ENCODE measurements at places on chromosomes 7 and 10.

DNA sequence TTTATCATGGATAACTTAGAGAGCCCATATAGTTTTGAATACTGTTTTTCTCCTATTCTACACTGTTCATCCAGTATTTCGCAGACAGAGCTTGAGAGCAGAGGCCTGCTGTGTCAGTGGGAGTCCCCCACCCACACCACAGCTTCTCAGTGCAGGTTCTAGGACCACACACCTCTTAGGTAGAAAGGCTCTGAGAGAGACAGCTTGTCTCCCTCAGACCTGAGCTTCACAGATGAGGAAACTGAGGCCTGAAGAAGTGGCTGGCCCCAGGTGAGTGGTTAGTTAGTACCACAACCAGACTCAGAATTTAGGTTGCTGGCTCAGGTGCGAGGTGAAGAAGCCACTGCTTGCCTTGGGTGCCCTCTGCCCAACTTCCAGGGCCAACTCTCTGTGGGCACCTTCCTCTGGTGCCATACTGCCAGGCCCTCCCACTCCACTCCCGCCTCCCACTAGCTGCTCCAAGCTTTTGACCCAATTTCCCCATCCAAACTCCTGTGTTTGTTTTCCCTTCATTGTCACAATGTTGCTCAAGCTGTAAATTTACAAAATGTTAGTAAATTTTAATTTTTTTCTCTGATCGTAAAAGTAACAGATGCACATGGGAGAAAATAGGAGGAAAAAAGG is 7.6 kb upstream of the HILPDA start:
- DNase-seq, result no peak

- DNase-seq, result no peak
Observed at GRCh38 chr7:11951909-11952308, 119.9 kb upstream of the THSD7A start.

DNA sequence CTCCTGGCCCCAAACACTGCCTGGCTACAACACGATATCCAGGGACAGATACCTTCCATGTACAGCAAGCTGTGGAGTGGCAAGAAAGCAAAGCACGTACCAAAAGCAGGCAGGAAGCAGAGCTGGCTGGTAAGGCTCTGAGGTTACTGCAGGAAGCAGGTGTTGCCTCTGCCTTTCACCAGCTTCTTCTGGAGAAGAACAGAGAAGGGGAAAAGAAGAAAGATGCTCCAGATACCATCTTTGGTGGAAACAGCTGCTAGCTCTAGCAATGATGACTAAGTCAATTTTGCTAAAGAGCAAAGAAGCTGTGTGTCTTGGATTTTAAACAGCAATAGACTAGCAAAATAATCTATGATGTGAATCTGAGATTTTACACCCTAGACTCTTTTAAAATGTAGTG is 34.9 kb upstream of the PRSS1 start:
- DNase-seq, result no peak

DNA sequence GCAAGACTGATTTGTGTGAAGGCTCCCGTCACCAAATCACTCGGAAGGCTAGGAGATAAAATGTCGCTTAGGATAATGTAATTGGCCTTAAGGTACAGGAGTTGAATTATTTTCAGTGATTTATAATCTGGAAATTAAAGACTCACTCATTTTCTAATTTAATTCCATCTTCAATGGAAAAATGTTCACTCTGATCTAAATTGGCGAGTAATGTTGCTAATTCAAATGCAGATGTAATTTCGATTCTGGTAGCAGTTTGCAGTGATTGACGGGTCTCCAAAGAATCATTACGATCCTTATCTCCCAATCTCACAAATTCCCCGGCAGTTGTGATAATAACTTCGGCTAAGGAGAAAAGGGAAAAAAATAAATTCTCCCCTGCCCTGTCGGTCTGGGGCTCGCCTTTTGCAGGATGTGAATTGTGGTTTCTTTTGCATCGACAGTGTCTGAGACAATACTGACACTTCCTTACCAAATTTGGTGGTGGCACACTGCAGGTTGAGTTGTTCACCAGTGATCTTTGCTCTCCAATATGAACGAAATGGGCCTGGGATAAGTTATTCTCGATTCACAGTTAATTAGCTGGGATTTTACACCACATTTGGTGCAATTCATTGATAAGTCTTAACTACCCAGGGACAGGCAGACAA is 215.1 kb upstream of the GPR26 start:
- DNase-seq, result no peak

- DNase-seq, result no peak
Observed at GRCh38 chr7:2386964-2387669, 16.3 kb upstream of the CHST12 start.

GRCh38 chr7:151761231-151761630 is 115.7 kb downstream of the PRKAG2 start:
- no peak for DNase-seq

- DNase-seq, result no peak
Observed at GRCh38 chr10:54319341-54319740, 481.7 kb downstream of the PCDH15 start.

DNA sequence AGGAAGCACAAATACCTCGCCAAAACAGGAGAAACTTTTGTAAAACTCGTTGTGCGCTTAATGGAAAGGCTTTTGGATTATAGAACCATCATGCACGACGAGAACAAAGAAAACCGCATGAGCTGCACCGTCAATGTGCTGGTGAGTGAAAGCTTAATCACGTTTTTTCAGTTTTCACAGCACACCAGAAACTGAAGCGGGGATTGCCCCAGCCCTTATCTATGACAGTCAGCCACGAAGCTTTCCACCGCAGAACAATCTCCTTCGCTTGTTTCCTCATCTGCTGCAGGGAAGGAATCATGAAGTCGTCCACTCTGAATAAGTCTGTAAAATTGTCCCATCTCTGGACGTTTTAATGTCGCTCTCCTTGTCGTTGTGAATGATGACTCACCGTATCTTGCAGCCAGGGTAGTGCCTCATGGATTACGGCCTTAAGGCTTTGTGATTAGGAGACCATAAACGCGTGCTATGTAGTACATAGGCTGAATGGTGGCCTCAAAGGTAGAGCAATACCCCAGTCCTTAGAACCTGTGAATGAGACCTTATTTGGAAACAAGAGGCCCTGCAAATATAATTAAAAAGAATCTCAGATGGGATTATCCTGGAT is 174.9 kb upstream of the NPS start:
- DNase-seq, result no peak

DNA sequence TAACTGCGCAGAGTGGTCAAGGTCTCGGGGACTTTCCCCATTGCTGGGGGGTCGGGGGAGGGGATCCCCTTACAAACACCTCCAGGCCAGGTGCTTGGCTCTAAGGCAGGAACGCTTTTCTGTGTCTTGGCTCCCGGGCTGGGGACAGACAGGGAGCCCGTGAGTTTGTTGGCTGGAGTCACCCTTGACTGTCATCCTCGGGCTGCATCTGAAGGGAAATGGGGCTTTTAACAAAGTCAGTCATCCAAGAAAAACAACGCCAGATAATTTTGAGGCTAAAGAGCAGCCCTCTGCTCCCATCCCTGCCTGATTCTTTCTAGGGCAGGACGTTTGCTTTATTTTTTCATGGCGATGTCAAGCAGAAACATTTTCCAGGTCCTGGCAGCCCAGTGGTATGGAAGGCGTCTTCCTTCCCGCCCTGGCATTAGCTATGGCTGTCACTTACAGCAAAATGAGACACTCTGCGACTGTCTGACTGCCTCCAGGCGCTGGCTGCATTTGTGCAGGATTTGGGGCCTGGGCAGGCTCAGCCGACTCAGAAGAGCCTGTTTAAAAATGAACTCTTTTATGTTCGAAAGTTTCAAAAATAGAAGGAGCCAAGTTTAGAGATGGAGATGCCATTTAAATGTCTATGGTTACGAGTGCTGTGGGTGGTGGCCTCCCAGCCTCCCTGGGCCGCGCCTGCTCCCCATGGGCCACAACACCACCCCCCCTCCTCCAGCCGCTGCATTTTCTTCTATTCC is 54.7 kb upstream of the TNS3 start:
- DNase-seq, result no peak

DNA sequence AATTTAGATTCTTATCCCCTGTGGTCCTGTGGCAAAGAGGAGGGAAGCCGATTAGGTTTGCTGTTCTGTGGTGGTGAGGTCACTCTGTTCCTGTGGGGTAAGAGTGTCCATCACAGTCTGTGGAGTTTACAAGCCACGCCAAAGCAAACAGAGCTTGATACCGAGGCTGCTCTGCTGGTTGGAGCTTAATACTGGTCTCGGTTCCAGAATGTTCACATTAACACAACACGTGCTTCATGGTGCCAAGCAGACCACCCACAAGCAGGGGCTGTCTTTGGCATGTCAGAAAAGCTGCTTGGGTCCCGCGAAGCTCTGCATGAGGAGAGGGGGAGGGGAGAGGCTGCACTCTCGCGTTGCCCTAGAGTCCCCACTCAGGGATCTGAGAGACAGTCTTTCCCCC is 47.5 kb downstream of the DNAJB6 start:
- no peak for DNase-seq

DNA sequence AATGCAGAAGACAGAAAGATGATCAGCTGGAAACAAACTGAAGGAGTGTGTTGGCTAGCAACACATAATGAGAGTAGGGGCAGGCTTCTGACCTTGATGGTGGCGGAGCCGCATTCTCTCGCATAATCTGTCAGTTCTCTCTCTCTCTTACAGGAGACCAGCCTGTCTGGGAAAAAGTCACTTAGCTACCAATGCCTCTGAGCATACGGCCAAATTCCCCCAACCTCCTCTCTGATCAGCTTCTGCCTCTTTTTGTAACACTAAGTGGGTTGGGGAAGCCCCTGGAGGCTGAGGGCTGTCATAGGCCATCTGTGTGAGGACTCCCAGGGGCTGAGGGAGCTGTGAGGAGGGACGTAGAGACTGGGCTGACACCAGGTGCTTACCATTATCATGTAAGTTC is 104.6 kb downstream of the HIPK2 start:
- DNase-seq, result peak; percentile 75

DNA sequence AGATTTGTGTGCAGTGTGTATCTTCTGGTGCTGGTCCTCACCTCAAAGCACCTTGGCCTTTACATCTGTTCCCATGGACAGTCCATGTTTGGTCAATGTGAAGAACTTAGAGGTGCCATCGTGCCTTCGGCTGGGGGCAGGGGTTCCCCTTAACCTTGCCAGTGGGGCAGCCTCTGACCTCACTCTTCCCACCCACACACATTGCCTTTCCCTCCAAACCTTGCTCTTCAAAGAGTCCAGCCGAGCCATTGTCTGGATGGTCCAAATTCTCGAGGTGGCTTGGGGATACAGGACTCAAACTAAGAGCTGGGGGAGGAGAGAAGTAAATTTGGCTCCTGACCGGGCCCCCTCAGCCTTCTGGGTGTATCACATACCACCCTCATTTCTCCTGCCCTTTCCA is 76.2 kb upstream of the HABP2 start:
- DNase-seq, result no peak

DNA sequence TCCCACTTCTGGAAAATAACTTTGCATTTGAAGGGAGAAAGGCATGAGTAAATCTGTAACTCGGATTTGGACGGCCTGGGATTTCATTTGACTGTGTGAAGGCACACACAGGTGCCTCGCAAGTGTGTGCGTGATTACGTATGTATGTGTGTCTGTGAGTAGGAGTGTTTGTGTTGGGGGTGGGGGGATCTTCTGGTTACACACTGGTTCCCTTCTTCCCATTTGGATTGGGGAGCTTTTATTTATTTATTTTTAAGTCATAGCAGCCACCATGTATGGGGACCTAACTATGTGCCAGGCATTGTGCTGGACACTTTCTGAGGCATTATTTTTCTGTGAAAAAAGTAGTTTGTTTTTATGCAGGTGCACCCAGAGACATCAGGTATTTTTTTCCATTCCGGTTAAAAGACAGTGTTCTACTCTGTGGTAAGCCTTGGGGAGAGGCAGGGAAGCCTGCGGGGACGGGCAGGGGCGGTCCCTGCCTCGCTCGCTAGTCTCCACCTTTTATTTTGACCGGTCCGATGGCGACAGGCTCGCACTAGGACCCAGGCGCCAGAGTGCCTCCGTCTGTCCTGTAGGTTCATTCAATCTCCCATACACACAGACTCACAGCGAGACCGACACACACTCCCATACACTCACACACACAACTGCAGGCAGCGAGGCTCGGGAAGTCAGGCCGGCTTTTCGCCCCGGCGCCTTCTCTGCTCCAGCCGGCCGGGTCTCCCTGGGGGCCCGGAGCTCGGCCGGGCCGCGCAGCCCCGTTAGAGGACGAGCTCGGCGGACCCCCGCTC is at the start of gene MXI1:
Gene MXI1 (plus strand): TSS at position 595 of the 794 bp plus-strand sequence. CDS start 204 bp downstream, outside the sequence.
- peak; percentile 79 for DNase-seq

GRCh38 chr7:16586081-16586874 is 59.3 kb downstream of the ANKMY2 start:
- no peak for DNase-seq

DNA sequence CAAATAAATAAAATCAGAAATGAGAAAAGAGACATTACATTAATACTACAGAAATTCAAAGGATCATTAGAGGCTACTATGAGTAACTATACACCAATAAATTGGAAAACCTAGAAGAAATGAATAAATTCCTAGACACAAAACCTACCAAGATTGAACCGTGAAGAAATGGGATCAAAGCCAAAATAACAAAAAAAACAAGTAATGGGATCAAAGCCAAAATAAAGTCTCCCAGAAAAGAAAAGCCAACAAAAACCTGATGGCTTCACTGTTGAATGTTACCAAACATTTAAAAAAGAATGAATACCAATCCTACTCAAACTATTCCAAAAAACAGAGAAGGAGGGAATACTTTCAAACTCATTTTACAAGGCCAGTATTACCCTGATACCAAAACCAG is 20.0 kb downstream of the GSDME start:
- DNase-seq, result no peak

- peak; percentile 45 for DNase-seq
Observed at GRCh38 chr10:132893090-132893489, 49.3 kb downstream of the CFAP46 start.

- DNase-seq, result no peak
Observed at GRCh38 chr7:105748701-105749100, 127.7 kb downstream of the ATXN7L1 start.

DNA sequence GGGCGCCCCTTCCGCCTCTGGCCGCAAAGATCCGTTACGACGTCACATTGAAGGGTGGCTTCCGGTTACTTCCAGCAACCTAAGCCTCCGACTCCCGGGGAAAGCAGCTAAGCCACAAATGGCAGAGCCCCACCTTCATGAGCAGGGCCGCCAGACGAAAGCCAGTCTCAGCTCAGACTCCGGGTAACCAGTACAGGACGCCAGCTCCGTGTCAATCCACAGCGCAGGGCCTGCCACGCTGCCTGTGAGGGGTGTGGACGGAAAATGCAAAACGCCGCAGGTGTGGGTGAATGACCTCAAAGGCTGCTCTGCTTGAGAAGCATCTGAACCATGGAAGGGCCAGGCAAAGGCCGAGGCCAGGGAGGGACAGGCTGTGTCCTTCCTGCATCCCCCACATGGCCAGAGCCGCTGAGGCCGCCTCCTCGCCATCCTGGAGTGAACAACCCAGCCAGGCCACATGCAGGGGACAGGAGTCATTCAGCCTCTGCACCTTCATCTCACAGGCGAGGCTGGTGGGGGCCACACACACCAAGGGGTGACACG is 53.5 kb upstream of the PPP2R2D start:
- no peak for DNase-seq

DNA sequence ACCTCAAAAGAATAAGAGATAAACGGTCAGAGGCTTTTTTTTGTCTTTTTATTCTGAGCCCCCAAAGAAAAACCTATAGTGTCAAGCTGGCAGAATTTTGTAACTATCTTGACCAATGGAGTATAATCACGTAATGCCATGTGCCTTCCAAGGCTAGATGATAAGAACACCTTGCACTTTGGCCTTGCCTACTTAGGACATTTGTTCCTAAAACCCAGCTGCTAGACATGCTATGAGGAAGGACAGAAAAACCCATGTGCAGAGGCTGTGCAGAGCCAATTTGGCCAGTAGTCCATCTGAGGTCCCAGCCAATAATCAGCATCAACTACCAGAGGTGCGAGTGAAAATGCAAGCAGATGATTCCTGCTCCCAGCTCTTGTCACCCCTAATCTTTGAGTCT is 69.9 kb downstream of the EPDR1 start:
- no peak for DNase-seq

- no peak for DNase-seq
Observed at GRCh38 chr7:135666156-135666555, 3.8 kb downstream of the STMP1 start.
